ENCODE measurements at places on chromosomes 2 and 18. TPM values are rescaled to one million over a fixed set of nuclear protein-coding genes. Genes with fewer than 3 reads are reported as not detected.

HOXD11 gene
- total RNA-seq: 1.2 TPM

MYO7B gene
- total RNA-seq: 2.1 TPM

FBXO36 gene
- total RNA-seq: 3.0 TPM

CPLX4 gene
- not detected for total RNA-seq

TCF7L1 gene
- total RNA-seq: 27.8 TPM

ACMSD gene
- total RNA-seq: not detected

FKBP1B gene
- 5.0 TPM for total RNA-seq

ABCG8 gene
- not detected for total RNA-seq

IMP4 gene
- total RNA-seq: 104 TPM

PRKAG3 gene
- not detected for total RNA-seq

VSNL1 gene
- not detected for total RNA-seq

CHRND gene
- total RNA-seq: not detected

GRCh38 chr18:23746851-23747250 lies 57.6 kb downstream of the LAMA3 start:
- DNase-seq: no peak

- peak; percentile 39 for DNase-seq
Observed at GRCh38 chr2:240198226-240198625, 57.8 kb upstream of the OTOS start.

GRCh38 chr2:134039912-134040581 lies 213.8 kb upstream of the MGAT5 start:
- no peak for DNase-seq

- no peak for DNase-seq
Observed at GRCh38 chr2:20689428-20690264, 22.7 kb downstream of the GDF7 start.

GRCh38 chr2:10419553-10420257 lies 28.4 kb downstream of the ODC1 start:
- no peak for DNase-seq

DNA sequence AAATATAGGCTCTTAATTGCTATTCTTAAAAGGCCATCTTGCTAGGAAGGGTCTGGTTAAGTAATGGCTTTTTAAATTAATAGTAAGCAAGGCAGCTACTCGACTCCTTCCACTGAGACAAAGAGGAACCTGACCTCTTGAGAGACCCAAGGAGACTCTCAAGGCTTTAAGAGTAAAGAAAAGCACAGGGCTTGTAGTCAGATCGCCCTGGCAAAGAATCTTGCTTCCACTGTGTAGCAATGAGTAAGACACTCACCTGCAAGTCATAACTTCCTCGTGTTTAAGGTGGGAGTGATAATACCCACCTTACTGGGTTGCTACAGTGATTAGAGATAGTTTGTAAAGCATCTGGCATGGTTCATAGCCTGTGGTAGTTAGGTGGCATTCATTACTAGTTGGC lies 274.5 kb downstream of the TSN start:
- DNase-seq: no peak

DNA sequence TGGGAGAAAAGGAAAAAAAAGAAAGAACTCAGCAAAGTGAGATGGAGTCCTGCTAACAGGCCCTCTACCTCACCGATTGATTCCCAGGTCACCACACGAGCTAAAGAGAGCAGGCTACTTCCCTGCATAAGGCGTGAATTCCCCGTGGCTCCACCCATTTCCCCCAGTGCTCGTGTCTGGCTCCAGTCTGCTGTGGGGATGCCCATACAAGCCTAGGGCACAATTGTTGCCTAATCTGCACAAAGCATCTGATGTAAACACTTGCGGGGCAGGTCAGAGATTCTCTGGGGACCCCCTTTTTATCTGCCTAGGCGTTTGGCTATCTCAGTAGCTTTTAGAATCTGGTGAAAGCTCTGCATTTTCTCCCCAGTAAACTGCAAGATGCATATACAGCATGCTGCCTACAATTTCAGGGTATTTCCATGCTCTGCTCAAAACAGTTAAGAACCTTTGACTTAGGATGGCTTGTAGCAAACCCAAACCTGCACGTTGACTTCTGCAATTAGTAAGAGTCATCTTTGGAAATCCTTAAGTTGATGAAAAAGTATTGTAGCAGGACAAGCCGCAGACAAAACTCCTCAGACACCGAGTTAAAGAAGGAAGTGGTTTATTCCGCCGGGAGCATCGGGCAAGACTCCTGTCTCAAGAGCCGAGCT lies 34.8 kb downstream of the MYO3B start:
- no peak for DNase-seq

DNA sequence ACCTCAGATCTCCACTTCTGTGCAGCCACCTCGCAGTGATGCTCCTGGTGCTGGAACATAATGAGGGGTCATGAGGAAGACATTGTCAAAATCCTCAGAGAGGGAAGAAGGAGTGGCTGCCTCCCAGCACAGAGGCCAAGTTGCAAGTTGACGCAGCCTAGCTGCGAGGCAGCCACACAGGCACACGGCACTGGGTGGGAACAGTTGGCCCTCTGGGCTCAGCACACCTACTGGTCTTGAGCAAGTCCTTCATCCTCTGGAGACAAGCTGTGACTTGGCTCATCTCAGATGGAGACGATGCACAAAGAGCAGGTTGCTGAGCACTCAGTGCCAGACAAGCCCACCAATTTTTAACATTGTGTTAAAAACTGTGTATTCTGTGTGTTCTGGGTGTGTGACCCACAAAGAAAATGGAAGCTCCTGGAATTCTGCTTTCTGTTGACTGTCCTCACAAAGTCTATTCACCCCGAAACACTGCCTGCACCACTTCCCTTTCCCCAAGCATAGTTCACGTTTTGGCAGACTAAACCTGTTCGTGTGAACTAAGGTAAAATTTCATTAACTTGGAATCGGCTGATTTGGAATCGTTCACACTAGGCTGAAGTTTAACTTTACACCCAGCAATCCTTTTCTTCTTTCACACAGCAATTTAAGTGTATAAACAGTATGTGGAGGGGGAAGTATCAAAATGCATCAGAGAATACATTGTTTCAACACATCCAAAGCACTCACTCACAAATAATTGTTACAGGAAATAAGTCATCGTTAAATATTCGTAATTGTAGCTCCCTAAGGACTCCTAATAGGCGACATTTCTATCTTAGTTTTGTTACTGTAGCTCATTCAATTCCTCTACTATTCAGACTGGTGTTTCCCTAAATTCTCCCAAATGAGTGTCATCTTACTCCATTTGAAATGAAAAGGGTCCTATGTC lies 266.6 kb upstream of the ID2 start:
- DNase-seq: no peak

GRCh38 chr18:44569391-44570055 lies 111.2 kb upstream of the SETBP1 start:
- no peak for DNase-seq

DNA sequence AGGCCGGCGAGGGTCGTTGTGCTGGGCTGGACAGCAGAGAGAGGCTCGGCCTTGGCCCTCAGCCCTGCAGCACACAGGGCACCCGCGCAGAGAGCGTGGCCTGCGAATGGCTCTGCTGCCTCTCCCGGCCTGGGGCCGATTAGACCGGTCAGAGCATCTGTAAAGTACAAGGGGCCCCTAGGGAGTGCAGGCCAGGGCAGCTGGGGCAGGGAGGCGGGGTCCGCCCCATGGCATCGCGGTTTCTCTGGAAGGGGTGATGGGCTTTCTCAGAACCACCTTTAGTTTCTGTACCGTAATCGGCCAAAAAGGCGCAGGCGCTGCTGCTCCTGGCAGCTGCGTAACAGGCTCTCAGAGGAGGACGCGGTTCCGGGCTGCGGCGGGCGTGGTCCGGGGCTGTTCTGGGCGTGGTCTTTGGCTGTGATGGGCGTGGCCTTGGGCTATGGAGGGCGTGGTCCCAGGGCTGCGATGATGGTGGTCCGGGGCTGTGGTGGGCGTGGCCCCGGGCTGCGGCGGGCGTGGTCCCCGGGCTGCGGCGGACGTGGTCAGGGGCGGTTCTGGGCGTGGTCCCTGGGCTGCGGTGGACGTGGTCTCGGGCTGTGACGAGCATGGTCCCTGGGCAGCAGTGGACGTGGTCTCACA lies 1.5 kb upstream of the GPR148 start:
- DNase-seq: no peak

GRCh38 chr18:477565-477964 lies 22.9 kb downstream of the COLEC12 start:
- no peak for DNase-seq

DNA sequence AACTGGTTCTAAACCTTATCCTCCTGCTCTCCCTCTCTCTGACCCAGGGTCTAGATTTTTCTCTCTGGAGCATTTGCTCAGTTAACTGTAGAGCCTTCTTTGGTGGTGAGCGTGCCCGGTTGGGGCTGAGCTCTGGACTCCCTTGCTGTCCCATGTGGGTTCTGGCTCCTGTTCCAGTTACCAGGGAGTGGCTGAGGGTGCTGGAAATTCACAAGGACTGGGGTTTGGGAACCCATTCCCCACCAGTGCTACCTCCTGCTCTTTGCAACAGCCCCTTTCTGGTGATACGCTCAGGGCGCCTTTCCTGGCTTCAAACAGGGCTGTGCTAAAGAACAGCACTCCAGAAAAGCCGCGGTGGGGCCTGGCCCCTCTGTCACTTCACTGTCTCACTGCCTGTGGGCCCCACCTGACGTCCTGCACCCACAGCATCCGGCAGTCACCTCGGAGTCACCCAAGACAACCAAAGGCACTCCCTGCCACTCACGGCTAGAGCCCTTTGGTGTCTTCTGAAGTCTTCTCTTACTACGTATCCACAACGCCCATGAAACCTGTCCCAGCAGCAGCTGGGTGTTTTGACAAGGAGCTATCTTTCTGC lies 41.3 kb downstream of the CAPN13 start:
- DNase-seq: peak; percentile 81

- DNase-seq: no peak
Observed at GRCh38 chr2:111633643-111634042, 250.3 kb downstream of the ANAPC1 start.

- no peak for DNase-seq
Observed at GRCh38 chr18:70234667-70235459, 29.4 kb upstream of the RTTN start.

DNA sequence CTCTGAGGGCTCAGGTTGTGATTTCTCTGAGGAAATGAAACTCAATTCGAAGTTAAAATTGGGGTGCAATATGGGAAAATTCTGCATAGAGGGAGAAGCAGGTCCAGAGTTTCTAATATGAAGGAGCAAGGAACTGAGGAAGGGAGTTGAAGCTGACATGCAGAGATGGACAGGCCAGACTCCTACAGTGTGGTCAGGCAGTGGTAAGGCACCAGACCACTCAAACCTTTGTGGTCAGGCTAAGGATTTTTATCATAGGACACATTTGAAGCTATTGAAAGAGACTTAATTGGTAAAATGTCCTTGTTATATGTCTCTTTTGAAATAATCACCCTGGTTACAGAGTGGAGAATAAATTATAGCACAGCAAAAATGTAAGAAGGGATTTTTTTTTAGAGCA lies 1074.8 kb upstream of the CDH2 start:
- no peak for DNase-seq

GRCh38 chr18:10840743-10841142 lies 308.6 kb downstream of the PIEZO2 start:
- no peak for DNase-seq

GRCh38 chr2:241773511-241774418 lies 2.9 kb upstream of the GAL3ST2 start:
- peak; percentile 85 for DNase-seq

GRCh38 chr2:20213651-20214565 lies 11.0 kb downstream of the SDC1 start:
- DNase-seq: no peak

- DNase-seq: no peak
Observed at GRCh38 chr2:208548700-208549099, 142.1 kb downstream of the PTH2R start.

GRCh38 chr2:143754742-143755141 lies 625.5 kb downstream of the ARHGAP15 start:
- no peak for DNase-seq

DNA sequence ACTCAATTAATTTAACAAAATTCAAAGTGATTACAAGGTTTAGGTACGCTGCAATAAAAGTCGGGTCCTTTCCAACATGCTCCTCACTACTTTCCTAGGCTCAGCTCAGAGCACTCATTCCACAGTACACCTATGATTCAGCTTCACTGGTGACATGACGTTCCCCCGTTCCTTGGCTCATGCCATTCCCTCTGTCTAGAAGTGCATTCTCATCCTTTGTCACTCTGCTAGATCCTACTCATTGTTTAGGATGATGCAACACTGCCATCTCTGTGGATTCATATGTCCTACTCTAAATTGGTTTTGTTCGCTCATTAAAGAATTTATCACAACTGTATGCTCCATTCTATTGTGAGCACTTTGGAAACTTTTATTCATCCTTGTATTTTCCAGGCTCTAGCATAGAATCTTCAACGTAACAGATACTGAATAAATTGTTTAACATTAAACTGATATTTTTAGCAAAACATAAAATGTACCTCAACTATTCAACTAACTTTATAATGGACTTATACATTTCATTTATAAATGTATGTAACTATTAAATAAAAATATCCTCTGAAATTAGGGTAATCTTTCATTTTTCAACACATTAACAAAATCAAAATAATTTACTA lies 78.6 kb downstream of the FAM228A start:
- DNase-seq: no peak

DNA sequence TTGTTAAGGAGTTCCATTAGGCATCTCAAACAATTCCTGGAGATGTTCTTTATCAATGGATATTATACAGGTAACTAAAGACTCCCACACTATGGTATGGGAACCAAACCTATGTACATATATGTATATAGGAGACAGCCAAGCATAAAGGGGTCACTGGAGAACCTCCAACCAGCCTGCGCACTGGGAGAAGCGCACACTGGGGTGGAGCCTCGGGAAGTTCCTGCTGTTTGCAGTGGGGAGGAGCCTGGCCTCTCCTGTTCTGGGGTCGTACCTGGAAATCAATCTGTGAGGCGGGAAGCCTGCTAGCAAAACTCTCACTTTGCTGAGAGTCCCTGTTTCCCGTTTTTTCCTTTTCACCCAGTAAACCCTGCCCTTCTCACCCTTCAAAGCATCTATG lies 83.1 kb upstream of the CREB1 start:
- DNase-seq: no peak

DNA sequence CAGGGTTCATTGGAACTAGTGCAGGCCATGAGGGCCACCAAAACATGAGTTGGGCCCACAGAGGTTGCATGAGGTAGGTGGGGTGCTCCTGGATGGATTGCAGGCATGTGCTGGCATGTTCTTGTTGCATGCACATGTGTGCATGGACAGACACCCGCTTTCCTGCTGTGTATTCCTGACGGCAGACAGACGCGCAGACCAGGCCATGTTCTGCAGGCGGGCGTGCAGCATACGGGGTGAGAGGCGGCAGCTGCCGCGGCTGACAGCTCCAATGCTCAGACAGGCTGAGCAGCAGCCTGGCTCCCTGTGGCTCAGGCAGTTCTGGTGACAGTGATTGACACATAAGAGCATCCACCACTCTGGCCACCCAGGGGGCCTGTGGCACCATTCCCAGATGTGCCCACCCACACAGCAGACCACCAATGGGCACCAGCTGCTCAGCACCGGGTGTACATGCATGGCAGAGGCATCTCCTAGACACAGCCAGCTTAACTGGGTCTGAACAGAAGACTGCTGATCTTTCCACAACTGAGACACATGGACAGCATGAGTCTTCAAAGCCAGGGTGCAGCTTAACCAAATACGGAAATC lies 21.2 kb downstream of the HS1BP3 start:
- no peak for DNase-seq
